Activated effector memory CD4-positive, alpha-beta T cell treated with anti-CD3 and anti-CD28 coated beads, Interleukin-2, amount 50 U/mL, for 16 hours (primary cell): ENCODE measurements at places on chromosomes 2 and 18.
A peak's percentile ranks its signal among the peaks of the same experiment; 100 is the strongest.

DNA sequence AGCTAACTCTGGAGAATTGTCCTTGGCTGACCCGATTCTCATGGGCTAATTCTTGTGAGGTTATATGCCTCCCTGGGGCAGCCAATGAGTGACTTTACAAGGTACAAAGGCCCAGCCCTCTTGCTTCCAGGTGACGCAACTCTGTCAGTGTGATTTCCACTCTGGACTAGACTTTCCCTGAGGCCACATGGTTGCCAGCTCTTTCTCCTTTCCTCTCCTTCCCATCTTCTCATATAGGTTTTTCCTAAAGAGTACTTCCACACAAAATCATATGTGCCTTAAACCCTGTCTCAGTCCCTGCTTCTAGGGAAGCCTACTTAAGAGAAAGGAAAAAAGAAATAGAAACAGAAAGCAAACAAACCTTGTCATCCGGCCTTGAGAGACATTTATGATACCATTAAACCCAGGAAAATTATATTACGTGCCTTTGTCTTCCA lies 226.2 kb upstream of the ZSWIM2 start:
- no peak for DNase-seq

DNA sequence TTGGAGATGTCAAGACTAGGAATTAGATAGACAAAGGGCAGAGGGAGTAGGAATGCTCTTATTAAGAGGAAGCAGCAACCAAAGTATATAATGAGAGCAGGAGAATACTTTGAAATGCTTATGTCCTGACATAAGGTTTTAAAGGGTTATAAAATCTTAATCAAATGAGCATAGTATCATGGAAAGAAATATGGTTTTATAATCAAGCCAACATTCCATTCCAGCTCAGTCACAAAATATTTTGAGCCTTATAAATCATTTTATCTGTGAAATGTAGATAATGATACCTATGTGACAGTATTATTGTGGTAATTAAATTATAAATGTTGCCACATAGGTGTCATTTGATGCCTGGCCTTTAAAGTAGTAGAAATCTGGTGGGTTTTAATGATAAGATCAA lies 17.6 kb downstream of the VSNL1 start:
- no peak for DNase-seq

- DNase-seq, result no peak
Measured at GRCh38 chr2:43379494-43379893, 153.1 kb upstream of the ZFP36L2 start.

- DNase-seq, result no peak
Measured at GRCh38 chr2:2742726-2743125, 411.7 kb upstream of the MYT1L start.

DNA sequence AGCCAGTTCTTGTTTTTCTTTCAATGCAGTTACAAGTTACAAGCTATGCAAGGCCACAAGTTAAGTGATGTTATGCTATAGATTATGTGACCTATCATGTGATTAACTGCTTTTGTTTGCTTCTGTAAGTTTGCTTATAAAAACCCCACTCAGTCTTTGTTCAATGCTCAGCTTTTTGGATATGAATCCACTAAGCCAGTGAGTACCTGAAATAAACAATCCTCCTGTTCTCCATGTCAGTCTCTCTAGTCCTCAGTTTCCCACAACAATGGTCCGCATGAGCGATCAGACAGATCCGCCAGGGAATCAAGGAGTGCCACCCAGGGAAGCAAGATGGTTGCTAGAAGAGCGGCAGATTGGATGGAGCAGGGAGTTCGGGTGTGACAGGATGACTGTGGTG lies 30.7 kb upstream of the ZNF236 start:
- no peak for DNase-seq

DNA sequence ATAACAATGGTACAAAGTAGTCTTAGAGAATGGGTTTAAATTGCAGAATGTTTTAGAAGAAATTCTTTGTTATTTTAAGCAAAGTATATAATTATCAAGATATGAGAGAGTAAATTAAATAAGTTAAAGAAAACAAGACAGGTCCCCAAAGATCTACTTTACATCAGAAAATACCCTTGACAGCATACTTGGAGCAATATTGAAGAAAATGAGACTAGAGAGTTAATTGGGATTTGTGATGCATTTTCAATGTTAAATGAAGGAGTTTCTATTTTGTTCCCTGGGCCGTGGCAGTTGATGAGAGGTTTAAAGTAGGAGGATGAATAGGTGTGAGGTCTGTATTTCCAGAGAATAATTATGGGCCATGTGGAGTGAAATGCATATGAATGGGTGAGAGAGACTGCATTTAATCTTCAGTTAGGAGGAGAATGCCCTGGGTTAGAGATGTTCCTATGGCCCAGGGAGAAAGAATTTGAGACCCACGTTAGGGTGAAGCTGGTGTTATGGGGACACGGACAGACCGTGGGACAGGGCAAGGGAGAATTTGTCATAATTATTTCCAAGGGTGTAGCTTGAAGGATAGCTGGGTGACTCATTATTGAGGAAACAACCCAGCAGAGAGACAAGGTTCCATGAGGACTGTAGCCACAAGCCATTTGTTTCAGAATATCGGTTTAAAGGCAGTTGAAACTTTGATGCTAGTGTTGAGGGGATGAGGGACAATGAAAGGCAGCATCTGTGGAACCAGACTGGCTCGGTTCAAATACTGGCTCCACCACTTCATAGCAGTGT lies 22.7 kb downstream of the MGAT5 start:
- no peak for DNase-seq

GRCh38 chr18:50310080-50310479 lies 22.6 kb upstream of the CXXC1 start:
- no peak for DNase-seq

GRCh38 chr18:8654503-8655451 lies 45.5 kb downstream of the RAB12 start:
- no peak for DNase-seq

- DNase-seq, result no peak
Measured at GRCh38 chr18:21489919-21490495, 110.5 kb downstream of the ESCO1 start.

- no peak for DNase-seq
Measured at GRCh38 chr2:129857200-129857599, 122.3 kb upstream of the RAB6C start.

- DNase-seq, result no peak
Measured at GRCh38 chr2:191705084-191705483, 27.1 kb downstream of the NABP1 start.

DNA sequence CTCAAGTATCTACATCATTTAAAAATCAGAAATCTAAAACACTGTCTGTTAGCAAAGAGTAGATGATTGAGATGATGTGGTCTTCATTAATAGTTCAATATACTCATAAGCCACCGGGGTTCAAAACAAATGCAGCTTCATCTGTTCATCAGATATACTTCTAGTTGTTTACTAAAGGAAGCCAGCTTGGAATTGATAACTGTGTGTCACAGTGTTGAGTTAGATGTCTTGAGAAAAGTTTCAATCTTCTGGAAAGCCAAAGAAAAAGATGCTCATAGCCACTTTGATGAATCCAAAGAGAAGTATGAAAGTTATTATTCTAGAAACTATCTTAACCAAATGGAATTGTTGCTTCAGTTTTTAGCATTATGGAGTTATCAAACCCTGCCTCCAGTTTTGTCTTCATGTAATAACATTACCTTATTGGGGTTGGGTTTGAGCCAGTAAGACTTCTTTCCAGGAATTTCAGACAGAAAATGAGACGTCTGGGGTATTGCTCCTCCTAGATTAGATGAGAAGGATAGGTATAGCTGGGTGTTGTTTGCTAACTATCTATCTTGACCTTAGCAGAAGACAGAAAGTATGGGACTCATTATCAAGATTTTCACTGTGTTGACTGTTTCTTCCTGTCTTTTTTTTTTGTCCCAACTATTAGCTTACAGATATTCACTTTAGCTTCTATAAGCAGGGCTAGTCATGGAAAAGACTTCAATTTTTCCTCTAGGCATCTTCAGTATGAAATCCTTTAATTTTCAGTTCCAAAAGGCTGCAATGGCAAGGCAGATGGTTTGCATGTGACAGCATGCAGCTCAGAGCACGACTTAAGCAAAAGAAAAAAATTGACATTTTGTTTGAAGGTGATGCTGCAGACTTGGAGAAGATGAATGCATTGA lies 66.5 kb downstream of the LNPK start:
- no peak for DNase-seq

DNA sequence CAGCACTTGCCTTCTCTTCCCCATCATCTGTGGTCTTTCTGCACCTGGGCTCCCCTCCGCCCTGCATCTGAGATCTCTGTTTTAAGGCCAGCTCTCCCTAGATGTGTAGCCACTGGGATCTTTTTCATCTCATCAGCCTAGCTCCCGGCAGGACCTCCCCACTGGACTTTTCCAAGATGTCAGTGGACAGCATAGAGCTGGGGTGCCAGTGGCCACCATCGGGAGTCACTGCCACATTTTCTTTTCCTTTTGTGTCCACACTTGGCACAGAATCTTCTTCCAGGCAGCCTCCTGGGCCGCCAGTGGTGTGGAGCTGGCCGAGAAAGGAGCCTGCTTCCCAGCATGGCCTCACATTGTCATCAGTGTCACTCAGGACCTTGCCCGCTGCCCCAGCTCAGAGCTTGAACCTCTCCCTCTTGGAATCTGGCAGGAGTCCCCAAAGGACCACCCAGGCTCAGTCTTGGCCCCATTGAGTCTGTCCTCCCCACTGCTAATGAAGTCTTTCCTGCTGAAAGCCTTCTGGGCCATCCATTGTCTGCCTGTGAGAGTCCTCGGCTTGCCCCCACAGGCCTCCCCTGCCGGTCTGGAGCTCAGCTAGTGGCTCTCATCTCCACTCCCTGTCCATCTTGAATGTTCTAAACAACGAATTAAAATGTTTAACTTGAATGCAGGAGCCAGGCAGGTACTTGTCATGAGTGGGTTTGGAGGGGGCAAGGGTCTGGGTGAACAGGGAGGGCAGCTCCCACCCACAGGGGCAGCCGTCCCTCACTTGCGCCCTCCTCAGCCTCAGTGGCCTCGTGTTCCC lies 324.4 kb downstream of the GBX2 start:
- DNase-seq, result peak; percentile 47

DNA sequence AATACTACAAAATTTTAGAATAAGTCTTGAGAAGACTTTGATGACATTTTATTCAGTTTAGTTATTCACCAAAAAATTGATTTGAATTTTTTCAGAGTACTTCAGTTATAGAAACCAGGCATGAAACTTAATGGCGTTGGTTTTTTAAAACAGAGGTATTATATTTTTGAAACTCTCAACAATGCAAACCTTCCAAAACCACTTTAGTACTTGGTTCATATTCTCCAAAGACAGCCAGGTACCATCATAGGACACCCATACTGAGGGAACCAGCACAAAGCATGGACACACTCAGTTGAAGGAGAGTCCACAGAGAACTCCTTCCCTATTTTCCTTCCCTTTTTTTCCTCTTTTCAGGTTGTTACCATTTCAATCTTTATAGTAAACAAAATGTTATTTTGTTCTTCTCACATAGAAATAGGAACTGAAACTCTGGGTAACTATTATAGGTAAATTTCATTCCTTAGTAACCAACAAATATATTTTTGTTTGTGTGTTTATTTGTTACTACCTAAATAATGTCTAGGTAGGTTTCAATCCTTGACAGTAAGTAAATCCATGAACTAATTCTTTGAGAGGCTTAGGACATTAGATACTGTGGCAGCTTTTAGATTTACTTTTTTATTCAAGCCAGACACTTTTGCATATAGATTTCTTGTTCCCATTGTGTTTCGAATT lies 95.8 kb downstream of the TMEFF2 start:
- DNase-seq, result no peak

DNA sequence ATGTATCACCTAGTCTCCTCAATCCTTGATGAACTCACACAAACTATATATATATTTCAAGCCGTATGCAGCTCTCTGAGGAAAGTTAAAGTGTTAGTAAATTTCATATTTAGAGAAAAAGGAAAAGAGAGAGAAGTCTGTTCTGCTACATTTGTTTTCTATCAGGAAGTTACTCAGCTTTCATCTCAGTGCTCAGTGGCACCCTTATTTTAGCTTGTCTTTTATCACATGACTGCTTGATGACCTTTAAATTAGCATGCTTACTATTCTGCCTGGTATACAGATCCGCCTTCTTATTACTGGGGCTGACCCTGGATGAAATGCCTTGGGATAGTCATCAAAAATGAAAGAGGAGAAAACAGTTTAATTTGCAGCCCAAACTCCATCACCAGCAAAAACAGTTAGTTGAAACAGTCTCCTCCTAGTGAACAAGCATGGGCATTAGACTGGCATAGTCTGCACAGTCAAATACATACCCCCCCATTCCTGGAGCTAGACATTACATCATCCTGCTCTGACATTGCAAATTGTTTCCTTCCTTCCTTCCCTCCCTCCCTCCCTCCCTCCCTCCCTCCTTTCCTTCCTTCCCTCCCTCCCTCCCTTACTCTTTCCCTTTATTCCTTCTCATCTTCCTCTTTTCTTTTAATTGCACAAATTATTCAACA lies 215.7 kb downstream of the TMEM182 start:
- DNase-seq, result no peak

GRCh38 chr2:217431577-217432269 lies 571.1 kb downstream of the TNS1 start:
- no peak for DNase-seq

- DNase-seq, result no peak
Measured at GRCh38 chr2:108315444-108315934, 26.8 kb downstream of the SULT1C2 start.

- no peak for DNase-seq
Measured at GRCh38 chr2:238525990-238526389, 99.3 kb downstream of the ASB1 start.

GRCh38 chr2:150549381-150549780 lies 61.9 kb upstream of the RND3 start:
- no peak for DNase-seq

- no peak for DNase-seq
Measured at GRCh38 chr2:54704688-54705605, 18.5 kb upstream of the EML6 start.

DNA sequence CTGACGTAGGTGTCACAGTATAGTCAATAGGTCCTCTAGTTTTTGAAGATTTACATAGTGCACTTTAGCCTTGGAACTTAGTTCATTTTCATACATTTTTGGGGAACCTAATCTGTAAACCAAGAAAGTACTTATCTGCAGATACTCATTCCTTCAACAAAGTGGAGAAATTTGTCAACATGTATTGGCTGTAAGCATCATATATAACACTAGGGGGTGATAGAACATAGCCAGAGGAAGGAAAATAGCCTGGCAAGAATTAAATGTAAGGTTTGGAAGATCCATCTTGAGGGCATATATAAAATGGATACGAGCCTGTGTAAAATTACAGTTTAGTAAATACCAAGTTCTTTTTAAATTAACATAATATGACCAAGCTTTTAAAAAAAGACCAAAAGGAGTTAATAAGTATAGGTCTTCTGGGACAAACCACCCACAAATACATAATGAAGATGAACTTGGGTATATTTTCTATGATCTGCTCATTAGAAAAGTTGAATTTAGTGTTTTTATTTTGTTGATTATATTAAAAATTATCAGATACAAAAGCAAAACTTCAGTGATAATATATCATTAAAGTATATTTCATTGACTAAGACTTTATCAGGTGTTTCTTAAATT lies 18.2 kb downstream of the RPL37A start:
- DNase-seq, result no peak

- DNase-seq, result no peak
Measured at GRCh38 chr2:42009657-42010580, 37.9 kb upstream of the PKDCC start.
